ENCODE measurements at places on chromosomes 3 and 15. TPM values are rescaled to one million over a fixed set of nuclear protein-coding genes. Genes with fewer than 3 reads are reported as not detected.

TJP1 gene
- total RNA-seq: not detected

SIN3A gene
- total RNA-seq: 89.0 TPM

ZNF80 gene
- total RNA-seq: 2.3 TPM

- DNase-seq: no peak
These were observed 53.3 kb downstream of the SLC6A6 start for GRCh38 chr3:14455571-14456317.

- no peak for DNase-seq
These were observed 43.7 kb upstream of the ZBTB20 start for GRCh38 chr3:115190747-115191146.

DNA sequence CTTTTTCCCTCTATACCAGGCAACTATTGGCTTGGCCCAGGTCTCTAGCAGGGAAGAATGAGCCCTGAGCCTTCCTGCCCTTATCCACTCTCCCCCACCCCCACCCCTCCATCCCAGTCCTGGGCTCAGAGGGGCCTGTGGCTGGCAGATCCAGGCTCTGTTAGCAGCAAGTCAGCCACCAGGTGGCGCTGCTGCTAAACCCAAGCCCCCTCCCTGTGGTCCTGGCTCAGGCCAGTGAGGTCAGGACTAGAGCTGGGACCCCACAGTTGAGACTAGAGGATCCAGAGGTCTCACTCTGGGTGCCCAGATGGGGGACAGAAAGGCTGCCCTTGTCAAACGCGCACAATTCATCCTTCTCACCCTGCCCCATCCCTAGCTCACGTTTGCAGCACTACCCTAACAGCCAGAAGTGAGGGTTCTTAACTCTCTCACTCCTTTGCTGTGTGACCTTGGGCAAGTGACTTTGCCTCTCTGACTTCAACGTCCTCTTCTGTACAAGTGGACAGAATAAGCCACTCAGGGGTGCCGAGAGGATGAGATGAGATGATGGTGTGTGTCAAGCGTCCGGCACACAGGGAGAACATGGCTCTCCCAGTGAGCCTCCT lies 46.8 kb upstream of the SLC6A1 start:
- DNase-seq: peak; percentile 8

- no peak for DNase-seq
These were observed 1.5 kb upstream of the CACNA2D3 start for GRCh38 chr3:54120657-54121413.

GRCh38 chr15:61916104-61916503 lies 144.1 kb downstream of the VPS13C start:
- DNase-seq: no peak

DNA sequence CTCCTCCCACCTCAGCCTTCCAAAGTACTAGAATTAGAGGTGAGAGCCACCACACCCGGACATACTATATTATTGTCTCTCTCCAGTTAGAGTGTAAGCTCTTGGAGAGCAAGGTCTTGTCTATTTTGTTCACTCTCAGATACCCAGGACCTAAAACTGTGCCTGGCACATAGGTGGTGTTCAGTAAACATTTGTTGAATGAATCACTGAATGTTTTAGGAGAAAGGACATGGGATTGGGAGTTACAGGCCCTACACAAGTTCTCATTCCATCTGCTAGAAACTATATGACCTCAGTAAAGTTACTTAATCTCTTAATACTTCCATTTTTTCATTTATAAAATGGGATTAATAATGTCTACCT lies 1.5 kb upstream of the ATR start:
- DNase-seq: no peak

- no peak for DNase-seq
These were observed 276.5 kb downstream of the MAGI1 start for GRCh38 chr3:65762235-65762580.

- DNase-seq: no peak
These were observed 19.1 kb downstream of the SSR3 start for GRCh38 chr3:156535798-156536197.

- DNase-seq: no peak
These were observed 24.5 kb downstream of the CXCR6 start for GRCh38 chr3:45967724-45968123.

- no peak for DNase-seq
These were observed 3.1 kb upstream of the FOXB1 start for GRCh38 chr15:60000824-60001609.

GRCh38 chr3:25456723-25457670 lies 28.9 kb downstream of the RARB start:
- no peak for DNase-seq

Data from CD8-positive, alpha-beta memory T cell (primary cell).